ENCODE measurements at places on chromosomes 12 and 14.

DNA sequence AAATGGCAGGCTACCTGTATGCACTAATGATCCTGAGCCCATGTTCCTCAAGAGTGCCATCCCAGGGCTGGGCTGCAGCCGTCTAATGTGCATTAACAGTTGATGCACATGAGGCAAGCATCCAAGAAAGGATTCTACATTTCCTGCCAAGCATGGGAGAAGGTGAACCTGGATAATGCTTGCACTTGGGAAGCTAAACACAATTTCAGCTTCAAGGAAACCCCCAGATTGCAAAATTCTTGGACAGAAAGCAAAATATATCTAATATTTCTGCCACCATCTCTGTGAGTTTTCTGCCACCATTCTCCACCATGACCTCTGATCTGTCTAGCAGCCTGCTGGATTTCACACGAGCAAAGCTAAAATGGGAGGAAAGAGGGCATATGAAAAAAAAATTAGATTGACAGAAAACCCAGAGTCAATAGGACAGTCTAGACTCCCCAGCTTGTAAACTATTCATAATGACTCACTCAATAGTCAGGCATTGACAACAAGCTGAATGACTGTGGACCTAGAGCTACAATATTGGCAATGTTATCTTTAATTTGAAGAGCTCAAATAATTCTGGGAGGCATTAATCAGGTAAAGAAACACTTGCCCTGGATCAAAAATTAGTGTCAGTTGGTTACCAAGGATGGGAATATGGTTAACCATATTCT is 91.9 kb upstream of the BCL2L14 start:
- no peak for DNase-seq

DNA sequence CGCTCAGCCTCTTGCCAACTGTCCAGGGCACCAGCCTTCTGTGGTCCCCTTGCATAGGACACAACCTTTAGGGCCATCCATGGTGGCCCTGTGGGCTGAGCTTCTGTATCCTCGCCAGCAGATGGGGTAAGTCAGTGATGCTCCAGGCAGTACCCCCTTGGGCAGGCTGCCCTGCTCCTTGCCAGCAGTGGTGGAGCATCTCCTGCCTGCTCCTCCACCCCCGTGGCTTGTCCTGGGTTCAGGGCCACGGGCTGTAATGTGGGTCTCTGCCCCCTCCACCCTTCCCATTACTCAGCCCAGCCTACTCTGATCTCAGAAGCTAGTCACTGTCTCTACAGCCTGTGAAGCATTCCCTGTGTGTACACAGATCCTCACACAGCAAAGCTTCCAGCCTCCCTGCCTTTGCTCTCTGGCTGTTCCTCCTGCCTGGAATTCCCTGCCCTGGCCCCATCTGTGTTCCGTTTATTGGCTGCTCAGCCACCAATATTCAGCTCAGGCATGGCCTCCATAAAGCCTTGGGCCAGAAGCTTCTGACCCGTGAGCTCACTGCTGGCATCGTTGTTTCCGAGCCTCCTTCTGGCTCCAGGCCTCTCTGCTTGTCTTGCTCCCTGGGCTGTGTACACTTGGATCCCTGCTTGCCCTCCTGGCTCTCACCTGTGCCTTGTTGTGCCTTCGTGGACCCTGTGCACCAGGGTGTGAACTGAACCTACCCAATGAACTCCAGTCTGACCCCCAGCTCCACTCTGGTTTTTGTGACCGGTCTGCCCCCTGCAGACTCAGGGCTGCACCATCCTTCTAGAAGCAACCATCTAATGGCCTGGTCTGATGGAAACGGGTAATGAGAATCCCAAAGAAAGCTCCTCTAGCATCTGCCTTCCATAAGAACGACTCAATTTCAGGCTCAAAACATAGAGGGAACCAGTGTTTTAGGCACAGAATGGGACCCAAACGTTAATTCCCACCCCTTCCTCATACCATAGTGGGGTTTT is 177.0 kb upstream of the PRMT8 start:
- no peak for DNase-seq

DNA sequence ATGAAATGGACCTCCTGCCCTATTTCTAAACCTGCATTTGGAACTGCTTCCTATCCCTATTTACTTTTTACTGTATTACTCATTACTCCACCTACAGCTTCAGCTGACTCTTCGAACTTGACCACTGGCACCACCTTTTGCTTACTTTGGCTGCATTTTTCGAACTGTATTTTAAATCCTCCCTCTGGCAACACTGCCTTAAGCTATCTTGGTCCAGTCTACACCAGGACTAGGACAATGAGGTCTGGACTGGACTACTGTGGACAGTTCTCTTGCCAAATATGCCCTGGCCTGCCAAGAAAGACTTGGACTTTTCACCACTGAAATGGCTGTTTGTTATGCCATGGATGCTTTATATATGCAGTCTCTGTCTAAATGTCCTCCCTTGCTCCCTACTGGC is 328.1 kb downstream of the BTG1 start:
- DNase-seq = no peak

DNA sequence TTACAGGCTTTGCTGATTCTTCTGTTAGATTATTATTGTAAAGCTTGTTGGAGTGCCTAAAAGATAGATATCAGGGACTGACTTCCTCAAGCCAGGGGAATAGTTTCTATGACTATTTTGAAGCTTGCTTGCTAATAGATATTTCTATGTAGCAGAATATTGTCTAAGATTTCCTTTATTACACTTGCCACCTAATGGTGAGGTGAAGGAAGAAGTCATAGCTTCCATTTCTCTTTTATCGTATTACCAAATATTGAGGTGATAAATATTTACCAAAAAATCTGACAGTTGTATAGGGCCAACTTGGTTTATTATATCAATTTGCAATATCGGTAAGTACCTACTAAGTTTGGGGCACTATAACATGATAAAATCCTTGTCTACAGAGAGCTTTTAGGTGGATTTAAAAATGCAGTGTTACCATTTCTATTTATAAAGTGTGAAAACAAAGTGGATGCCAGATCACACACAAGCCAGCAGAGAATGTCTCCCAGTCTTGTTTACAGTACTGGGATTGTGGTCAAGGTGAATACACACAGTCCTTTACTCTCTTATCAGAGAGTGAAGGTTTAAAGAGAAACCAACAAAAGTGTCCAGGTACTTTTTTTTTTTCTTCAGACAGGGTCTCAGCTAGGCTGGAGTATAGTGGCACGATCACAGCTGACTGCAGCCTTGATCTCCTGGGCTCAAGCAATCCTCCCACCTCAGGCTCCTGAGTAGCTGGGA is 137.9 kb downstream of the IGF1 start:
- no peak for DNase-seq

- no peak for DNase-seq
These were observed 1194.7 kb downstream of the GALC start for GRCh38 chr14:86798330-86798729.

DNA sequence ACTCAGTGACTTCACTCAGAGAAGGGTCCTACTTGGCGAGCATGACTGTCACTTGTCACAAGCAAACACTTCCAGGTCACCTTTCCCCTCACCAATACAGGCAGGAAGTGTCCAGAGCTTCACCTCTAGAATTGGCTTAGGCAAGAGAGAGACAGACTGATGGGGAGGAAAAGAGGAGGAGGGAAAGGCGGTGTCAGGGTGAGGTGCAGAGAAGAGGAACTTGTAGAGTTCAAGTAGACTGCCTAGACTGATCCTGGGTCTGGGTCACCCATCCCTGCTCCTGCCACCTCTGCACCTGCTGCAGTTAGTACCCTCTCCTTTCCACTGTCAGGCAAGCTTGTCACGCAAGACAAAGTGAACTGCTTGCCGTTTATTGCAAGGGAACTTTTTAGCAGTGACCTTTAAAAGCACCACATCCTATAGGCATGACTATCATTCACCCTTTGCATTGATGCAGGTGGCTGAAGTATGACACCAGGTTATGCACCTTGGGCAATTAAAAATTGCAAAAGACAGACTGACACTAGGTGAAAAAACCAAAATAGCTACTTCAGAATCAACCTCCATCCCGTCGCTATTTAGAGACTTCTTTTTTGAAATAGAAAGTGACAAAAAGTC is 292.4 kb downstream of the SYT1 start:
- DNase-seq = no peak

DNA sequence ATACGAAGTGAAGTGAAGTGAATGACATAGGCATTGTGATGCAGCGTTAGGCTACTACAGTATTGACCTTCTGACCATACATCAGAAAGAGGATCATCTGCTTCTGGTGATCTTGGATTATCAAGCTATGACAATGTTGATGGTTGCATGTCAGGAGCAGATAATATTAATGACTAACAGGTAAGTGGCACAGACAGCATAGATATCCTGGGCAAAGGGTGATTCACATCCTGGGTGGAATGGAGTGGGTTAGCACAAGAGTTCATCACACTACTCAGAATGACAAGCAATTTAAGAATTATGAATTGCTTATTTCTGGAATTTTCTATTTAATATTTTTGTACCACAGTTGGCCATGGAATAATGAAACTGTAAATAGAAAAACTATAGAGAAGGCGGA is 397.9 kb upstream of the ATP2B1 start:
- no peak for DNase-seq

GRCh38 chr12:24446287-24446686 is 496.8 kb upstream of the SOX5 start:
- DNase-seq = no peak

- no peak for DNase-seq
These were observed 86.8 kb downstream of the FGD4 start for GRCh38 chr12:32486158-32486557.

DNA sequence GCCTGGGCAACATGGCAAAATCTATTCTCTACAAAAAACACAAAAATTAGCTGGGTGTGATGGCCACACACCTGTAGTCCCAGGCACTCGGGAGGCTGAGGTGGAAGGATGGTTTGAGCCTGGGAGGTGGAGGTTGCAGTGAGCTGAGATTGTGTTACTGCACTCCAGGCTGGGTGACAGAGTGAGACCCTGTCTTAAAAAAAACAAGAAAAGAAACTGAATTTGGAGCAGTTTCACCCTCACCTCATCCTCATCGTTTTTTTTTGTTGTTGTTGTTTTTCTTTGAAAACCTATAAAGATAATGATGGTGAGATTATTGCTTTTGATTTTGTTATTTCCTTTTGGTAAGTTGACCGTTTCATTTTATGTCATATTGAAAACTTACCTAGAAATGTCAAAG is 60.7 kb downstream of the SLC38A6 start:
- no peak for DNase-seq

DNA sequence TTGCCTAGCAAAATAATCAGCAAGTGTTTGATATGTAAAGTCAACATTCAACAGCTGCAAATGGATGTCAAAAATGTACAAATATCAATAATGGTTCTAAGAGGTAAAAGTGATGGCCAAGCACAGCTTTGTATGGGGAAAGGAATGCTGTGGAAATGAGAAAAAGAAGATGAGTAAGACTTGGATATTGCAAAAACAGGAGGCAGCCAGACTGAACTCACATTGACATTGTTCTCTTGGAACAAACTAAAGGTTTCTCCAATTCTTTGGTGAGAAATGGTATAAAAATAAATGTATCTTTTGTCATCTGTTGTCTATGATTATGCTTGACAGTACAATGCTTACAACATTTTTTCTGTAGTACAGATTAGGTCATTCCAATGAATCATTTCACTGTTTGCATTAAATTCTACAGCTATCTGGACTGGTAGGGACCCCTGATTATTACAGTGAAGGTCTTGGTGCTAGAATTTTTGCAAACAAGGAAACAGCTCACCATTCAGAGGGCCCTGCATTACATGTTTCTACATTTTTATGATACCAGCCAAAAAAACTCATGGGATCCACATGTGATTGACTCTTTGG is 465.7 kb downstream of the NOVA1 start:
- DNase-seq = no peak

DNA sequence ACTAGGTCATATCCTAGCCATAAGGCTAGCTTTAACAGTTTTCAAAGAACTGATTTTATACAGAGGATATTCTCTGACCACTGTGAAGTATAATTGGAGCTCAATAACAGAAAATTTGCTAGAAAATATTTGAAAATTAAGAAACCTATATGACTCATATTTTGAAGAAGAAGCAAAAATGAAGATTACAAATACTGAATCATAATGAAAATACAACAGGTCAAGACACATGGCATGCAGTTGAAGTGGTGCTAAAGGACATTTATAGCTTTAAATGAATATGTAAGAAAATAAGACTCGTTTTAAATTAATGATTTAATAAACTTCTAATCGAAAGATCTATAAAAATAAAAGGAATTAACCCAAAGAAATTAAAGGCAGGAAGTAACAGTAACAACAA is 1234.6 kb downstream of the SLC16A7 start:
- DNase-seq = no peak

DNA sequence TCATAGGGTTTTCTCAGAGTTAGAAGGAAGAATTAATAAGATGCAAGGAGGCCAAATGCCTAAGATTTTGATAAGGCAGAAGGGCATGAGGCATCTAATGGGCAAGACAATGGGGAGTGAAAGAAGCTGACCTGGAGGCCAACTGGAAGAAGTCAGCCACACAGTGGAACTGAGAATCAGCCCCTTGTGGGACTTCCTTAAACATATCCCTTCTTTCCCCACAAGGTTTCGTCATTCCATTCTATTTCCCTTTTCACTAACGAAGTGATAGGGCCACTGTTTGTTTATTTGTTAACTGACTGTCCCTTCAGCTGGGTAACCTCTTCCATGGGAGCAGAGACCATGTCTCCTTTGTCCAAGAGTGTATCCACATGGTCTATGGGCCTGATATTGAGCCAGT is 86.2 kb downstream of the HELB start:
- no peak for DNase-seq

Data from ascending aorta (tissue), 2 donors.